ENCODE measurements at places on chromosomes 3 and 15. TPM values are rescaled to one million over a fixed set of nuclear protein-coding genes. Genes with fewer than 3 reads are reported as not detected.

DNA sequence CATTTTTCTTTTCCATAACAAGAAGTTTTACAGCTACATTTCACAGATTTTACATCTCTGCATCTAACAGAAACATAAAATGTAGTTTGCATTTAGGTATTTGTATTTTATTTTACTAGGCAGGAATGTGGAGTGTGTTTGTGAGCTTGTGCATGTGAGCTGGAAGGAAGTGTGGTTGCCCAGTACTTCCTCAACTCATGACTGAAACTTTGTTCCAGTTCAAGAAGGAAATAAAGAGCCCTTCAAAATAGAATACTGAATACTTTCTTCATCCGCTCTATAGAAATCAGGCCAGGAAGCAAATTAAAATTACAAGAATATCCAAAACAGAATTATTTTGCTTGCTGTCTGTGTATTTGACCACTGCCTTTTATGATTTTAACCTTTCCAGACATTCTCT lies 81.3 kb downstream of the CHL1 start:
- DNase-seq, result no peak

- no peak for DNase-seq
Observed at GRCh38 chr15:25640381-25640780, 201.6 kb upstream of the UBE3A start.

GRCh38 chr3:58804914-58805313 lies 138.3 kb upstream of the FAM3D start:
- DNase-seq, result no peak

DNA sequence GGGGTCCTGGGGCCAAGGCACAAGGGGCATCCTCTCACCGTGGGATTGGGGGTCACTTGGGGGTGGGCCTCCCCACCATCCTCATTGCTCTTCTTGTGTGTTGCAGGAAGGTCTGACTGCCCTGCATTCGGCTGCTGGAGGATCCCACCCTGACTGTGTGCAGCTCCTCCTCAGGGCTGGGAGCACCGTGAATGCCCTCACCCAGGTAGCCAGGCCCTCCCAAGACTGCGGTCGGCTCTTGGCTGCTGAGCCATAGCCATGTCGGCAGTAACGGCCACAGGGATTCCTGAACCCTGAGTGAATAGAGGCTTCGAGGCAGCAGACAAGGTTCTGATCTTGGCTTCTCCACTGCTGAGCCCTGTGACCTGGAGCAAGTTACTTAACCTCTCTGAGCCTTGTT lies 19.7 kb downstream of the ANKDD1A start:
- DNase-seq, result no peak

- DNase-seq, result no peak
Observed at GRCh38 chr15:70585707-70586034, 177.7 kb downstream of the UACA start.

DNA sequence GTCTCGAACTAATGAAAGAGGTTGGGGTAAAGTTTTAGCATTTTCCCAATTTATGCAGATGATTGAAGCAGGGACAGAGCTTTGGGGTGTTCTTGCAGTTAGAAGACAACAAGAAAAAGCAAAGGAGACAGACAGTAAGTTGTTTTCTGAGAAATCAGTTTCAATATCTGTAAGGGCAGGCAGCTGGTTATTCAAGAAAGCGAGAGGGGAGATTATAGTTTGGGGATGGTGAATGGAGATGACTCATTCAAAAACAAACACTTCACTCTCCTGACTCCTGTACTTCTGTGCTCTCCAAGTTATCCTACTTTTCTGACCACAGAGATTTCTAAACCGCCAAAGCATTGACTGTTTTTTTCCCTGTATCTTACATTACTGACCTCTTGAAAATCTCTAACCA lies 352.0 kb downstream of the GAP43 start:
- DNase-seq, result no peak

DNA sequence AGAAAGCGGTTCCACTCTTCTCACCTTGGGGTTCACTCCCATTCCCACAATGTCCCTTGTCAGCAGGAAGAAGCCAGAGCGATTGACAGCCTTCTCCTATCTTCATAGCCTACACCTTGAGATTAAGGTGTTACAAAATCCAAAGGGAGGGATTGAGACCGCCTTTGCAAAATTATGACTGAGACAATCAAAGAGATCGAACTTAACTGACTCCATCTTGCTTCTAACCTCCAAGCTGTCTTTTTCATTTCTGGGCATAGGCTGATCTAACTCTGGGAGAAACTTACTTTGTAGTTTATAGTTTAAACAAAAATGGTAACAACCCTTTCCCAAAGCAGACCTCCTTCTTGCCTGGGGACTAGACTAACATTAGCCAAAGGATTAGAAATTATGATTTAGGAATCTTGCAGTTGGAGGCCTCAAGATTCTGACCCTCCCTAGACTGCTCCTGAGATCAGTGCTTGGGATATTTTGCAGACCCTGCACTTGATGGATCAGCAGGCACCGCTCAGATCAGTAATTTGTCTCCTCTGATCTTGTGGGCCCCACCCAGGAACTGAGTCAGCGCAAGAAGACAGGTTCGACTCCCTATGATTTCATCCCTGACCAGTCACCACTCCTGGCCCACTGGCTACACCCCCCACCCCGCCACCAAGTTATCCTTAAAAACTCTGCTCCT lies 40.0 kb downstream of the PAQR5 start:
- DNase-seq, result no peak

GRCh38 chr3:190204200-190204599 lies 83.5 kb upstream of the P3H2 start:
- no peak for DNase-seq

GRCh38 chr3:139339219-139339906 lies 4.5 kb upstream of the MRPS22 start:
- DNase-seq, result no peak

- no peak for DNase-seq
Observed at GRCh38 chr15:67080118-67080899, 14.9 kb downstream of the SMAD3 start.

DNA sequence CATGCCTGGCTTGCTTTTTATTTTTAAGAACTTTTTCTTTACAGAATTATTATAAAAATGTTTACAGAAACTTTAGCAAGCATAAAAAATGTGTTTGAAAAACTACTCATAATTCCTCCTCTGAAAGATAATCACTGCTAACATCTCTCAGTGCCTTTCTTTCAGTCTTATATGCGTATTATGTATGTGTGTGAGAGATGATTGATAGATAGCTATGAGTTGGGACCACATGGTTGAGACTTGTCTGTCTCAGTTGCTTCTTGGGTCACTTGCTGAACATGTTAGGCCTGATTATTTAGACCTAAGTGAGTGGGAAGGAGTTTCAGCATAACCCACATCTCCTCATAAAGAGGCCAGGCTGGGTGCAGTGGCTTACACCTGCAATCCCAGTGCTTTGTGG lies 11.1 kb downstream of the MAP6D1 start:
- no peak for DNase-seq

DNA sequence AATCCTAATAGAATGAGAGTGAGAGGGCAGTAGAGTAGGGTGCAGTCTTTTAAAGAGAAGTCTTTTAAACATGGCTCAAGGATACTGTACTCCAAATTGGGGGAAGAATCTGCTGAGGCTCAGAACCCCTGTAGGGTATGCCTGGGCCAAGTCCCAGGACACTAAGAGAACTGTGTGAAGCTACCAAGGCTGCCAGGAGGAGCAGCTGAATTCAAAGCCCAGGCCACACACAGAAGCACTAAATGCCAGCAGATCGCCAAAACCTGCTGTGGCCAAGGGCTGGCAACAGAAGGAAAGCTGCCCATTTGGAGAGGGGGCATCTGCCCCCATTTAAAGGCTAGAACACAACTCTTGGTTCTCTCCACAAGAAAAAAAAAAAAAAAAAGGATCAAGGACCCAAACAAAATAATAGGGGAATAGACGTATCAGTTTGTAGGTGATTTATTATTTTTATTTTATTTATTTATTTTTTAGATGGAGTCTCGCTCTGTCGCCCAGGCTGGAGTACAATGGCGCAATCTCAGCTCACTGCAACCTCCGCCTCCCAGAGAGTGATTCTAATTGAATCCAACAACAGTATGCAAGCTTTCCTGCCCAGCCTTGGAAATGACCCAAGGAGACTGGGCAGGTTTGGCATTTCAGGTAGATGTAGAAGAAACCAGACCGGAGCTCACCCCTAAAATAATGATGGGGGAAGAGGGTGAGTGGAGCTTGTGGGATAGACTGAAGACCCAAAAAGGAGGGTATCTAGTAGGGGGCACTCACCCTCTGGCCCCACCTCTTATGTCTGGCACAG lies 279.0 kb upstream of the WNT5A start:
- DNase-seq, result no peak

- no peak for DNase-seq
Observed at GRCh38 chr3:104676241-104676640, 690.5 kb upstream of the ALCAM start.

DNA sequence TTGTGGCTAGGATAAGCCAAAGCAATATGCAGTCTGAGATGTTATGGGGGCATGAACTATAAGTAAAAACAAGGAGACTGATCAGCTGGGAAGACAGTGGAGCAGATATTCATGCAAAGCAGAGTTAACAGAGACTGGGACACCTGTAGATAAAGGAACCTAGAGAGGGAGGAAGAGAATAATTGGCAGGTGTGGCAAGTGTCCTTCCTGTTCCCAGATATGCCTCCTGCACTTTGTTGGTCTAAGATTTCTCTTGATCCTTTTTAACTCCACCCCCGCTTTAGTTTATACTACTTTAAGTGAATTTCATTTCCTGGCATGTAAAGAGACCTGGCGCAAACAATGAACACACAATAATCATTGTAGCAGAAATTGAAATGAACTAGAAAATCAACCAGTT lies 169.4 kb downstream of the CNTN6 start:
- no peak for DNase-seq

DNA sequence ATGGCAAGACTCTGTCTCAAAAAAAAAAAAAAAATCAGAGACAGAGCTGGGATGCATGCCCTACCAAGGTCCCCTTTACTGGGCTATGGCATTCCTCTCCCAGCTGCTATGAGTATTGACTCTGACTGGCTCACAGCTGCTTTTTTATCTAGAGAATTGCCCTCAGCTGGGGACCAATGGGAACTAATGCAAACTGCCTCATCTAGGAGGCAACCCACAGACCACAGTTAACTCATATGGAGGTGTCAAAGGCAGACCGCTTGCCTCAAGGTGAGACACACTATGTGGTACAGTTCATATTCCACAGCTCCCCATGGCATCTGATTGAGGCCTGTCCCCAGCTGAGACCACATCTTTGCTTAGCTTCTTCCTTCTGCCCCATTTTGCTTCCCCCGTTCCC lies 183.5 kb upstream of the EOMES start:
- DNase-seq, result no peak

DNA sequence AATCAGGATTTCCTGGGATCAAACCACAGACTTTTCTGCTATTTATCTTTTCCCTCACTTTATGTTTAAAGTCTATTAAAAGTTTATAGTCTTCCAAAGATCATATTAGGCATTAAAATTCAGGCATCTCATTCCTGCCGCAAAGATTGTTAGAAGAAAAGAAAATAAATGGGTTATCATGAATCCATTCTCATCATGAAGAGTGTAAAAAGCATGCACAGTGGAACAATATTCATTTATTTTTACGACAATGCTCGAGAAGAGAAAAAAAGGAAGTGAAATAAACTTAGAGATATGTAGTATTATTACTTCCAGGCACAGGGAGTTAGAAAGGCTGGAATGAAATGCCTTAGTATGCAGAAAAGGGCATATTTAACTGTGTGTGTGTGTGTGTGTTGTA lies 213.7 kb upstream of the PLSCR5 start:
- DNase-seq, result no peak

DNA sequence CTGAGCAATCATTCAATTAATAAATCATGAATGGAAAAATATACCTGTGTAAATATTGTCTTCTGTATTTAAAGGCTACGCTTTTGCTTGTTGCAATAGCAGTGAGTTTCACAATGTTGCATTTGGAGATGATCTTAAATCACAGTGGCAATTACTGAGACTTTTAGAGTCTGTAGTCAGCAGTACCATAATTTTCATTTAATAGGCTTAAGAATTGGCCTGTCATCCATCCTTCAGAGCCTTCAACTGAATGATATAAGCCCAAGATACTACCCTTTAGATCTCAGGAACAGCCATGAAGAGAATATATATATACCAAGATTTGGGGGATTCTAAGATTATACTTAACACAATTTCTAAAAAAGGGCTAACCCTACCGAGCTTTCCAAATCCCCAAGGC lies 458.1 kb downstream of the GBE1 start:
- no peak for DNase-seq

- DNase-seq, result no peak
Observed at GRCh38 chr15:79437275-79438000, 5.3 kb downstream of the MINAR1 start.

DNA sequence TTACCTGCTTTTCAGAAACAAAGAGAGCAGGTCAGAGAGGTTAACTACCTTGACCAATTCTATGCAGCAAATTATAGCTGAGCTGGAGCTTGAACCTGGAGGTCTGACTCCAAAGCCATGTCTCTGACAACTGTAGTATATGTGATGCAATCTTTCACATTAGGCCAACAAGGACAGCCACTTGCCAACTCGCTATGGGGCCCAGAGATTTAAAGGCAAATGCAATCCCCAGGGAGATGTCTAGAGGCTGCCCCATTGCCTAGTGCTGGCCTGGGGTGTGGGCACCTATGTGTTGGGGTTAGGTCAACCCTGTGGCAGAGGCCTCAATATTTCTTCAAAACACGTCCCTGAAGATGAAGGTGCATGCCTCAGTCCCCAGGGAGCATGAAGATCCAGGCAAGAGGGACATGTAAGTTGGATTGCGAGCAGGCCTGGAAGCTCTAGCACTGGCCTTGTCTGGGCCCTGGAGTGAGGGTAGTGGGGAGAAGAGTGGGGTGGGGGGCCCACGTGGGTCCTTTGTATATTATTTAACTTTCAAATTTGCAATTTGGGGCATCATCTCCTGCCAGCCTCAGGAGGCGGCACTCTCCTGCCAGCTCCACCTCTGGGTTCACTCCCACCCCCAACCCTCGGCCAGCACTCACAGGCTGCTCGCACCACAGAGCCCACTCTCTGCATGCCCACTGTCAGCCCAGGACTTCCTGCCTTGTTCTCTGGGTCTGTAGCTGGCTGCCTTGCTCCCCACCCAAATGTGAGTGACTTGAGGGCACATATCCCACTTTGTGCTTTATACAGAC lies 64.3 kb downstream of the SLC12A8 start:
- DNase-seq, result no peak

DNA sequence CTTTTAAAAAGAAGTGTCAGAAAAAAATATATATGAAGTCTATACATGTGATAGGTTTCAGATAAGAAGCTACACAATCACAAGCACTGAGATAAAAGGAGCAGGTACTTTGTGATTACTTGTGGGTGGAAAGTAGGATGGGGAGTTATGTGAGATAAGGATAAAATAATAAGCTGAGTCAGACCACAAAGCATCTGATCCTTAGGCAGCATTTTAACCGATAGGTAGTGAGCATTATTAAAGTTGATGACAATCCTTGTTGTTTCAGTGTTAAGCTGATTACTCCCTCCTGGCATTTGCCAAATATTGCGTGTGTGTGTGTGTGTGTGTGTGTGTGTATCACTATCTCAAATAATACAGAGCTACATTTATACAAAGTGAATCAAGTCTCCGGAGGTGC lies 483.1 kb downstream of the NAALADL2 start:
- no peak for DNase-seq

GRCh38 chr3:144677103-144677502 lies 705.5 kb downstream of the DIPK2A start:
- no peak for DNase-seq

Gene TTLL13
- 0.96 TPM for total RNA-seq

Gene ISLR
- not detected for total RNA-seq

Gene ZNF662
- total RNA-seq, result 9.2 TPM

Gene DCBLD2
- 83.1 TPM for total RNA-seq

Gene SERPINI2
- not detected for total RNA-seq

Gene NANOGP8
- total RNA-seq, result not detected

Gene EBLN2
- 5.5 TPM for total RNA-seq

Gene GOLGA6L9
- 3.8 TPM for total RNA-seq

Gene GOLGA6L6
- total RNA-seq, result not detected

Gene FEZF2
- total RNA-seq, result not detected

Measured in PC-9 (cell line).